ENCODE measurements at places on chromosomes 7 and 10.

- H3K27me3 ChIP-seq = no peaks in the 10 kb centered on the region
- no peak for DNase-seq
- no peak overlapping the region for H3K27ac ChIP-seq
- H3K36me3 ChIP-seq = no peaks in the 10 kb centered on the region
- H3K4me1 ChIP-seq = no peaks in the 10 kb centered on the region
Observed at GRCh38 chr10:7649673-7650300, 17.0 kb downstream of the ITIH5 start.

GRCh38 chr10:77666821-77667220 is 29.2 kb upstream of the KCNMA1 start:
- no peak overlapping the region for H3K4me3 ChIP-seq
- peaks cover under 1% of the 10 kb centered on the region for H3K27me3 ChIP-seq
- no peak for DNase-seq
- no peaks in the 10 kb centered on the region for H3K4me1 ChIP-seq
- H3K27ac ChIP-seq = no peak overlapping the region

DNA sequence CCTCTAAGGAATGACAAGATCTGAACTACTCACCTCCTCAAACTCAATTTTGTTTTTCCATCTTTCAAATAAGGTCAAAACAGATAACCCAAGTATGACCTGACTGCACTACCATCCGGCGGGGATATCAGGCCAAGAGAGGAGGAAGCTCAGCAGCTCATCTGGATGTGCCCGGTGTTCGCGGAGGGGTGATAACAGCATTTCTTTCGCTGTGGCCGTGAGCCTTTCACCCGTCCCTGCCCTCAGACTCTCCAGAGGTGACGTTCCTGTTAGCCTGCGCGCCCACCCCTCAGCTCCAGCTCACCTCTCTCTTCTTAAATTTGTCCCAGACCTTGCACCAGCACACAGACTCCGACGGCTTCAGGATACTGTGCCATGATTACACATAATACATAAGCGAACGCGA is 526 bp downstream of the ZNF248 start:
- no peaks in the 10 kb centered on the region for H3K27me3 ChIP-seq
- peaks cover 5% of the 10 kb centered on the region for H3K4me1 ChIP-seq
- H3K27ac ChIP-seq = peak overlapping the region; percentile 96
- no peaks in the 10 kb centered on the region for H3K36me3 ChIP-seq

GRCh38 chr10:94192974-94193373 is 169.8 kb downstream of the NOC3L start:
- H3K27me3 ChIP-seq = no peaks in the 10 kb centered on the region
- DNase-seq = no peak
- H3K4me3 ChIP-seq = no peak overlapping the region
- no peaks in the 10 kb centered on the region for H3K36me3 ChIP-seq
- H3K4me1 ChIP-seq = no peaks in the 10 kb centered on the region
- H3K27ac ChIP-seq = no peak overlapping the region

DNA sequence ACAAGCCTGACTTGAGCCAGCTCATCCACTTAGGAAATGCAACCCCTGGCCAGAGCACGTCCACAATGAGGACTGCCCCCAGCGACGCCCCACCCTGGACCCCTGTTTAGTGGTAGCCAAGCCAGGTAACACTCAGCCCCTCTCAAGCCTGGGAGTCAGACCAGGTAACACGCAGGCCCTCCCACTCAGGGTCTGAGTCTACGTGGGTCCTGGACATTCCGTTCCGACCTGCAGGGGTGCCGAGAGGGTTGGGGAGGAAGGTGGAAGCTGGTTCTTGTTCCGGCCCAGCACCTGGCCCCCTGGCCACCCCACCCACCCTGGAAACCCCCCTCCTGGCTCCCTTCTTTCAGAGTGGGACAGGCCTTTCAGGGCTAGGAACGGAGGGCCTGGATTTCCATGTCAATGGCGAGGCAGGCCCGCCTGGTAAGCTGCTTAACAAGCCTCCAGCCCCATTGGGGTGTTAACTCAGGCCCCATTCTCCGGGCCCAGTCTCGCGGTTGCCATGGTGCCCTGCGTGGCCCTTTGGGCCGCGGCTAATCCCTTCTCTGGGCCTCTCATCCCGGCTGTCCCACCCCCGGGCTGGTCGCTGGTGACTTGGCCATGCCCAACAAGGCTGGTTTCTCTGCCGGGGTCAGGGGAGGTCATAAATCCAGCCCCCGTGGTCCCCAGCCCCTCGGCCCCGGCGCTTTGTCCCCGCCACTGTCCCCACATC is 19.7 kb upstream of the LFNG start:
- no peaks in the 10 kb centered on the region for H3K36me3 ChIP-seq
- peaks cover 17% of the 10 kb centered on the region for H3K27me3 ChIP-seq
- H3K4me1 ChIP-seq = peaks cover 30% of the 10 kb centered on the region
